GM10248 (cell line): ENCODE measurements at places on chromosomes 16 and 17.

GRCh38 chr16:54430491-54431030 is 144.0 kb upstream of the IRX3 start:
- DNase-seq = no peak

- no peak for DNase-seq
Observed at GRCh38 chr16:70257391-70257790, 5.7 kb upstream of the EXOSC6 start.

DNA sequence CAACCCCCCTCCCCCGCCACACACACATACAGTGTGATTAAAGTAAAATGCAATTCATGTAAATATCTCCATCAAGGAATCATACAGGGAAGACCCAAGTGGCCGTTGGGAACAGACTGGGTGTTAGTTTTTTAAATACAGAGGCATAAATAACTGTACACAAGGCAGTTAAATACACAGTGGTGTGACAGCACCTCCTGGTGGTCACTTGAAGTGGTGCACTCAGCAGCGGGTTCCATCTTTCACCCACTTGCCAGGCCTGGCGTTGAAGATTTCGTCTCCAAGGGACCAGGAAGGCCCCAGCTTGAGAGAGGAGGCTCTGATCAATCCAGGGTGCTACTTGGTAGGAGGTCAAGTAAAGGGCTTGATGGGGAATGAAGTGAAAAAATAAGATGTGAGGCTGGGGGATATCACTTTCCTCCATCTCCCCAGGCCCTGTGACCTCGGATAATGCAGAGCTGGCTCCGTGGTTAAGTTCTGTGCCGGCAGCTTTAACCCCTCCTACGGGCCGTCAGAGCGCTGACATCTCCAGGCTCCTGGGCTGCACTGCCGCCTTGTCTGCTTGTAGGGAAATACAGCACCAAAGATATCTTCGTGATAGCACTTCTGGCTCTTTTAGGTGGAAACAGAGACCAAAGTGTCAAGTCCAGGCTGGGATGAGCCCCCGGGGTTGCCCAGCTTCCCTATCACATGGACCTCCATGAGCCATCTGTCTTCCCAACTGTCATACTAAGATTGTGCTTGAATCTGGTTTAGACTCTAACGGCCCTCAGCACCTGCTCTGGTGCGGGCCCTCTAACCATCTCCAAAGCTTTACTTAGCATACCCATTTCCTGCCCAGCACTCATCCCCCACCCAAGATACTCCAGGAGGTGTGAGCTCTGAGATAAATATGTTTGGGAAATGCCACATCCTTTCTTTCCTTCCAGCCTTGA is 20.7 kb downstream of the LGALS9 start:
- DNase-seq = no peak

- no peak for DNase-seq
Observed at GRCh38 chr17:80477647-80478478, 1.5 kb upstream of the NPTX1 start.

GRCh38 chr16:57798953-57799599 is 3.2 kb downstream of the KIFC3 start:
- no peak for DNase-seq
